A549 treated with CpdA at 1 μM for 4 hours (cell line): ENCODE measurements at places on chromosomes 4 and X. TPM values are rescaled to one million over a fixed set of nuclear protein-coding genes. Genes with fewer than 3 reads are reported as not detected.

The VSIG1 gene
- total RNA-seq = 0.21 to 0.47 TPM (median 0.36 TPM) in 5 replicates

The RBM46 gene
- total RNA-seq = not detected in 5 replicates

The F8A3 gene
- 0.20 to 1.4 TPM (median 1.0 TPM) in 5 replicates for total RNA-seq

The TRAM1L1 gene
- total RNA-seq = 0.51 to 1.0 TPM (median 0.65 TPM) in 5 replicates

The CLCN4 gene
- total RNA-seq = 3.1 to 5.0 TPM (median 4.0 TPM) in 5 replicates

The CTAG2 gene
- not detected in 5 replicates for total RNA-seq

The GLOD5 gene
- total RNA-seq = not detected in 5 replicates
